ENCODE measurements at places on chromosomes 7 and 10.

- no peak for DNase-seq
These were observed 24.8 kb downstream of the FGFBP3 start for GRCh38 chr10:91884536-91884935.

DNA sequence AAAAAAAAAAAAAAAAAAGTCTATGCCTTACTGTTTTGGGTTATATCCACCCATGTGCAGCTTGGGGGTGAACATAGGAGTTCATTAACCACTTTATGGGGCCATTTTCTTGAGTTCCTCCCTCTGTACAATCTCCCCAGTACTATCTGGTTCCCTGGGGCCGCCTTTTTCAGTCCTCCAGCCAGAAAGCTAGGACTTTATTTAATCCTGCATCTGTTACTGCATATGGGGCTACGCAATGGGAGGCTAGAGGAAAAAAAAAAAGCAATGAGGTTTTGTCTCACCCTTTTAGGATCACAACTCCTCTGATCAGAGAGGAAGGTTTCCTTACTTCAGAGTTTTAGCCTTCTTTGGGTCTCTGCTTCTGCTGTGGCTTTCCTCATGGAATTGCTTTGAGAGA, 51.0 kb downstream of the BTRC start:
- no peak for DNase-seq

- no peak for DNase-seq
These were observed 156.0 kb downstream of the ZNF33B start for GRCh38 chr10:42482411-42482810.

DNA sequence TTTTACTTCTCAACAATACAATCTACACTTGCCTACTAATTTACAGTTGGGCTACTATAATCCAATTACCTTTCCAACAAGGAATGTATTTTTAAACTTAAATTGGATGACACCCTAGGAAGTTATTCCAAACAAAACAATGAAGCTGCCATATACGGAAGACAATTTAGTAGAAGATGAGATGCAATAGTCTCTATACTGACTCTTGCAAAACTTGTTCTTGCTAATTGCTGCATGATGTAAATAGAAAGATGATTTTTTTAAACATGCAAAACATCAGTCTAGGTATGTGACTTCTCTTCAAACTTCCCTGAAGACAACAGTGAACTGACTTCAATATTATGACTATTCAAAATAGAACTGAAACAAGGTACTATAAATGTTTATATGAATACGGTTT, 17.6 kb downstream of the NT5C3A start:
- DNase-seq, result no peak

- no peak for DNase-seq
These were observed 1.3 kb upstream of the CLDN4 start for GRCh38 chr7:73829505-73829904.

DNA sequence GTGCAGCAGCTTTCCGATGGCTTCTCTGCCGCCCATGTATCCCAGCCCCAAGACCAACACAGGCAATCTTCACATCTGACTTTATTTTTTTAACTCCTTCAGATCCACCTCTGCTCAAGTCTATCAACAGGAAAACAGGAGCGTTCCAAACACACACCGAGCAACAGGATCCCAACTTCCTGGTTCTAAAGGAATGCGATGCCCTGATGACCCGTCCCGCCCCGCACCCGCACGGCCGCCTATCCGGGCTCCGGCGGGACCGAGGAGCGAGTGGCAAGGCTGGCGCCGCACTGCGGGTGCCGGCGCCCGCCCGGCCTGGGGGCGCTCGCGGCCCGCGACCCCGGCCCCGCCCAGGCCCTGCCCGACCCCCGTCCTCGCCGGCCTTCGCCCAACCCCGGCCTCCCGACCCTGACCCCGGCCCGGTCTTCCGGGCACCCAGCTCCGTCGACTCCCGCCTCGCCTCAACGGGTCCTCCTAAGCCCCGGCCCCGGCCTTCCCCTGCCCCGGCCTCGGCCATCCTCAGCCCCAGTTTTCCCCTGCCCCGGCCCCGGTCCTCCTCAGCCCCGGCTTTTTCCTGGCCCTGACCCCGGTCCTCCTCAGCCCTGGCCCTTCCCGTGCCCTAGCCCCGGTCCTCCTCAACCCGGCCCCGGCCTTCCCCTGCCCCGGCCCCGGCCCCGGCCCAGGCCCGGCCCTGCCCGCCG, 730 bp downstream of the LARP4B start:
- no peak for DNase-seq

- no peak for DNase-seq
These were observed 87.0 kb downstream of the SGMS1 start for GRCh38 chr10:50536617-50537240.

- no peak for DNase-seq
These were observed 18.5 kb downstream of the RAMP3 start for GRCh38 chr7:45176091-45176490.

- no peak for DNase-seq
These were observed 63.8 kb downstream of the CALML3 start for GRCh38 chr10:5588603-5589002.

GRCh38 chr10:22784668-22785067, 70.3 kb upstream of the PIP4K2A start:
- DNase-seq, result no peak

- DNase-seq, result no peak
These were observed 17.7 kb downstream of the WDR91 start for GRCh38 chr7:135193615-135194081.

- no peak for DNase-seq
These were observed 39.0 kb upstream of the IFRD1 start for GRCh38 chr7:112411186-112411795.
